ENCODE measurements at places on chromosomes 7 and 10.

- DNase-seq: no peak
Measured at GRCh38 chr7:68272507-68272906, 1275.9 kb downstream of the TYW1 start.

DNA sequence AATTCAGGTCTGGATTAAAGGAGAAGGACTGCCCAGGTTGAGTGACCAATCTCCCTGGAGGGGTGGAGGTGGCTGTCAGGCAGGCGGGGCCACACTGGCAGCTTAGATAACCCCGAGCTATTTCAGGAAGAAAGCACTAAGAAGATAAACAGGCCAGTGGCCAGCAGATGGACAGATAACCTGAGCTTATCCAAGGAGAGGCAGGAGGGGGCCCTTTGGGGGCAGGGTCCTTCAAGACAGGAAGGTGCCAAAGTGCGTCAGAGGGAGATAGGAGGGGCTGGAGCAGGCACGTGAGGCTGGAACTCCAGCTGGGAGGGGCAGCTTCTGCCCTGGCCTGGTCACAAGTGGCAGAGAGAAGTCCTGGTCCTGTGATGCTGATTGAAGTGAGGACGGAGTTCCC is 29.8 kb upstream of the PODXL start:
- DNase-seq: no peak

- DNase-seq: no peak
Measured at GRCh38 chr7:28811701-28812430, 146.3 kb downstream of the TRIL start.

DNA sequence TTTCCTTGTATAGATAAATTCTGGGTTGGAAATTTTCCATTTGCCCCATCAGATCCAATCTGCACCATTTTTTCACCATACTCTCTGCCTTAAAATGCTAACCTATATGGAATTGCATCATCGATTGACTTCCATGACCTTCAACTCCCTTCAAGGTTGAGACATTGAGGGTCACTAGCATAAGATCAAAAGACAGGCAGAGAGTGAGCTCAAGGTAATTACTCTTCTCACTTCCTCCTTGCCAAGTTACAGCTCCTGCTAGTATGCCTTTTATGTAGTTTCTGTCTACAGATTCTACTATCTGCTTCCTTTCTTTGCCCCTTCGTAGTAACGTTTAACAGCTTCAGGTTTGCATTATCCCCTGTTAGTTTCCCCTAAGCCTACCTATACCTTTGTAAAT is 1127.7 kb upstream of the LRRTM3 start:
- no peak for DNase-seq

- DNase-seq: no peak
Measured at GRCh38 chr7:17150018-17150417, 148.4 kb upstream of the AHR start.

GRCh38 chr7:156962145-156962544 is 12.6 kb downstream of the NOM1 start:
- no peak for DNase-seq

DNA sequence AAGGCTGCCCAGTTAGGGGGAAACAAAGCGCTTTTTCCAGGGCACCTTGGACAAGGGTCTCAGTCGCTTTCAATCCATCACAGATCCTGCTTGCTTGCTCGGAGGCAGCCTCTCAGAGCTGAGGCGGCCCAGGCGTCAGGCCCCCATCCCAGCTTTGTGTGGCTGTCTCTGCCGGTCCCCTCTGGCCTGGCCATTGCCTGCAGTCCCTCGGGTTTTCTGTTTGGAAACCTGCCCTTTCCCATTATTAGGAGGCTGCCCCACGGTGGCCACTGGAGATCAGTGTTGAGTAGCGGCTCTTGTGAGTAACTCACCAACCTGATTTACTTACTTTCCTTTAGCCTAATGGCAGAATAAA is 216.1 kb downstream of the GLRX3 start:
- DNase-seq: no peak

DNA sequence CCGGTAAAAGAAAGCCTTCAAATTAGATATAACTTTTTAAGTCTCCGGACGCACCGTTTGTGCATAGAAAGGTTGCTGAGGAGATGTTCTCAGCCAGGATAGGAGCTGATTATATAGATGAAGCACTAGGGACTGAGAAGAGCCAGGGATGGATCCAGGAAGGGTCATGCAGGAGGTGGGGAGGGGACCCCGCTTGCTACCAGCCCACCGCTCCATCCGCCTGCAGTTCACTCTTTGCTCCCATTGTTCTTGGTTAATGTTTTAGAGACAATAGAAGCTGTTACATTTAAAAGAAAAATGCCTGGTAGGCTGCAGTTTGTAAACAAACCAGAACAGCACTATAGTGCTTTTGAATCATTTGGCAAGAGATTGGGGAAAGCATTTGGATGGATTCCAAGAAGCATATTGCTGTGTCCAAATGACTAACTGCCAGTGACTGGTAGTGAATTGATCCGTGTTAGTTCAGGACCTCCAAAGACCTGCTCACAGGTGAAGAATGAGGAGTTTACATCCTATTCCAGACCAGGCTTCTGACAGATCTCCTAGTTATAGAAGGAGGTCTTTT is 175.9 kb upstream of the TAC1 start:
- no peak for DNase-seq

GRCh38 chr7:127683776-127684681 is 32.0 kb downstream of the SND1 start:
- no peak for DNase-seq

DNA sequence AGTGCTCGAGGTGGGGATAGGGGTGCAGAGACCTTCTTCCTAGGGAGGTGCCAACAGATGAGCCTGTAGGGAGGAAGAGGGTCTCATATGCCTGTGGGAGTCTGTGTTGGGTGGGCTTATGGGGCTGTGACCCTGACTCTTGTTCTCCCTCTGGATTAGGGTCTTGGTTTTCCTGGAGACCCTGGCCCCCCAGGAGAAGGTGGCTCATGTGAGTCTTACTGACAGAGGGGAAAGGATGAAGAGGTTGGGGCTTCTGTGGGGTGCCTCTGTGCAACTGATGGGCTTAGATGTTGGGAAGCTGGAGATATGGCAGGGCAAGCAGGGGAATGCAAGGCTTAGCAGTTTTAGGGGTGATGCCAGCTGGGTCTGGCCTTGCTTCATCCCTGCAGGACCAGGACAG is 20.2 kb upstream of the VOPP1 start:
- no peak for DNase-seq

- DNase-seq: peak; percentile 5
Measured at GRCh38 chr10:114550756-114551635, 107.1 kb downstream of the ABLIM1 start.

DNA sequence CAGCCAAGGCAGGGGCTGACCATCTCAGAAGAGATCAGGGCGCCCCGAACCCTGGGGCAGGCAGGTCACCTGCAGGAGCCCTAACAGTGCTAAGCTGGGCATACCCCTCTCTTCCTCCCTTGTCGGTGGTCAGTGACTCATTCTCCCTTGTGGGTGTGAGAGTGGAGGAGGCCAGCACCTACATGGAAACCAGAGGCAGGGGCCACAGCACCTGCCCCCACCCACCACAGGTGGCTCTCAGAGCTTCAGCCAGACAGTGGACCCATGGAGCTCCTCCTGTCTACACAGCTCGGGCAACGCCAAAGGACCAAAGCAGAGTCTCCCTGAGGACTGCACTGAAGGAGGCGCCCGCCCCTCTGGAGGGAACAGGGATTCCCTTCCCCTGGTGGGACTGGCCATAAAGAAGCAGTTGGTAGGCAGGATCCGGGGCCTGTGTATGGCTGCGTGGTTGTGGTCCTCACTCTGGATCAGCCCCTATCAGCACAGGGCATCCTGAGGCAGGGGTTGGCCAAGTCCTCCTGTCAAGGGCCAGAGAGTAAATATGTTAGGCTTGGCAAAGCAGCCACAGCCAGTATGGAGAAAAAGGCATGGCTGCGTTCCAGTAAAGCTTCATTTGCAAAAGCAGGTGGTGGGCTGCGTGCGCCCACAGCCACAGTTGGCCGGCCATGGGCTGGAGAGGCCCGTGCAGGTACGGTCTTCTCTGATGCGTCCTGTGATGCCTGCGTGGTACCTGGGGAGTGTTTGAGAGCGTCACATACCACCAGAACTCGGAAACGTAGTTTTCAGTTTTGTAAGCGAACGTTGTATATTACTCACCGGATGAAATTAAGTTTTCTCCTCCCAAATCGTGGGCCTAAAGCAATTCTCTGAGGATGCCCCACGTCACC is 198.2 kb downstream of the EBF3 start:
- DNase-seq: no peak

DNA sequence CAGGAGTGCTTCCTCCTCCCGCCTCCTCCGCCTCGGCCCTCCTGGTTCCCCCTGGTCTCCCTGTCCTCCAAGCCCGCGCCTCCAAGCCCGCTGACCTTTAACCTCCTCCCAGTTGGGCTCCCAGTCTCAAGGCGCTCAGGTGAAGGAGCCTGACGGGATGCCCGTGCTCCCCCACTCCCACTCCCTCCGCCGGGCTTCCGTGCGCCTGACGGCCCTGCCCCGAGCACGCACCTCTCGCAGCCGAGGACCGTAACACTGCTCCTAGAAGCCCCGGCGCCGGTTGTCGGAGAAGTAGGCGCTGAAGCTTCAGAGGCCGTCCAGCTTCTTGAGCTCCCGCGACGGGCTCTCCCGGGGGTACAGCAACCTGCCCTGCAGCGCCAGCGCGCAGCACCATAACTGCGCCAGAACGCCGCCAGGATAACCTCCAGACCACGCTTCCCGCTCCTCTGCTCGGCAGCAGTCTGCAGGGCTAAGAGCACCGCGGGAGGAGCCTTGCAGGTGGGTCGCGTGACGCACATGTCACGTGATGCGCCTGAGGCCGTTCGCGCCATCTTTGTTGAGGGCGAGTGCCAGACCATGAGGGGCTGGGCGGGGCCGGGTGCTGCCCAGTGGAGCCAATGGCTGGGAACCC is 71.0 kb upstream of the ZNF479 start:
- DNase-seq: no peak

GRCh38 chr7:66150471-66150870 is 35.8 kb downstream of the CRCP start:
- no peak for DNase-seq

- DNase-seq: no peak
Measured at GRCh38 chr7:40937879-40938278, 765.0 kb downstream of the INHBA start.

GRCh38 chr7:45715471-45716352 is 141.5 kb downstream of the ADCY1 start:
- DNase-seq: no peak

GRCh38 chr7:111855842-111856227 is 293.5 kb upstream of the IMMP2L start:
- no peak for DNase-seq

GRCh38 chr7:4265066-4265465 is 417.0 kb upstream of the FOXK1 start:
- no peak for DNase-seq

- DNase-seq: no peak
Measured at GRCh38 chr10:86944031-86944419, 13.4 kb downstream of the MMRN2 start.

GRCh38 chr7:107813524-107813923 is 10.5 kb upstream of the SLC26A3 start:
- no peak for DNase-seq

- no peak for DNase-seq
Measured at GRCh38 chr7:13725591-13725990, 263.9 kb downstream of the ETV1 start.

DNA sequence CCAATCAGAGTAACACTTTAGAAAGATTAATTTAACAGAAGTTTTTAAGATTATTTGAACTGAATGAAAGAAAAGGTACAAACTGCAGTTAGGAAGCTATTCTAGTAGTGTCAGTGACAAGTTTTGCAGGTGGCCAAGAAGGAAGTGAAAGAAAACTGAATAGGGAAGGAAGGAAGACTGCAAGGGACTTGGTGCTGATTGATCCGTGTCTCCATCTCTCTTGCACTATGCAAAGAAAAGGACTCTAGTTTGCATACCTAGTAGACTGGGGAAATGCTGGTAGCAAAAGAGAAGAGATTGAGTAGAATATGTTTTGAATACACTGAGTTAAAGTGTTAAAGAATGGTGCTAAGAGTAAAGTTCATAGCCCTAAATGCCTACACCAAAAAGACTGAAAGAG is 33.0 kb downstream of the OR6V1 start:
- no peak for DNase-seq

DNA sequence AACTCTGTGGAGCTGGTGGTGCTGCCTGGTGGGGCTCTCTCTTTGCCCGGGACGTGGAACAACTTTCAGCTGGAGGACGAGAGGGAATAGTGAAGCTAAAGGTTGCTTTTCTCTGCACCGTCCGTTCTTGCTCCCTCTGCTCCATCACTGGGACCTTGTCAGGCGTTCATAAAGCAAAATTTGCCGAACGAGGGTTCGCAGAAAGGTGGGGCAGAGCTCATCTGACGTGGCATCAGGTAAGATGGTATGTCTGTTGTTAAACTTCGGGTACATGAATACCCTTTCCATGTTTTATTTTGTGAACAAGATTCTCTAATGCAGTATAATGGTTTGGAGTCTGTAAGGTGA is 416 bp downstream of the BBS9 start:
- no peak for DNase-seq

- DNase-seq: no peak
Measured at GRCh38 chr7:30922596-30922995, 10.9 kb downstream of the AQP1 start.

- no peak for DNase-seq
Measured at GRCh38 chr10:132875435-132875834, 66.9 kb downstream of the CFAP46 start.

GRCh38 chr7:38833329-38833728 is 75.7 kb downstream of the VPS41 start:
- DNase-seq: no peak

GRCh38 chr7:107591421-107591820 is 11.4 kb downstream of the BCAP29 start:
- DNase-seq: no peak

DNA sequence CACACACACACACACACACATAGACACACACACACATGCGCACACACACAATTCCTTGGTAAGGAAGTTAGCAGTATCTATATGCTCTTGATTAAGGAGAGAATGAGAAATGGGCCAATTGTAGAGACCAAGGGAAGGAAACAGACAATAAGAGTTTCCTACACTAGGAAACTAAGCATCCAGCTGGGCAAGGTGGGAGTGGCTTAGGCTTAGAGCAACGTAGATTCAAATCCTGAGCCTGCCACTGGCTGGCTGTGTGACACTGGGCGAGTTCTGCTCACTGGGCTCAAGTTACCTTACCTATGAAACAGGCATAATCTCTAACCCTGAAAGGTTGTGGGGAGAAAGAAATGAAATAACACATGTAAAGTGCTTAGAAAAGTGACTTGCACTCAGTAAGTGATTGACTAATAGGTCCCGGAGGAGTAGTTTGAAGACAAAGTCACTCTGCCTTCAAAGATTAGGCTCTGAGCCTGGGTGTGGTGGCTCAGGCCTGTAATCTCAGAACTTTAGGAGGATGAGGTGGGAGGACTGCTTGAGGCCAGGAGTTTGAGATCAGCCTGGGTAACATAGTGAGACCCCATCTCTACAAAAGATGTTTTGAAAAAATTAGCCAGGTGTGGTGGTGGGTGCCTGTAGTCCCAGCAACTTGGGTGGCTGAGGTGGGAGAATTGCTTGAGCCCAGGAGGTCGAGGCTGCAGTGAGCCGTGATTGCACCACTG is 701.4 kb downstream of the PARD3 start:
- no peak for DNase-seq

GRCh38 chr10:131078131-131078881 is 233.2 kb downstream of the TCERG1L start:
- no peak for DNase-seq

- DNase-seq: no peak
Measured at GRCh38 chr7:63080406-63080805, 918.2 kb upstream of the ZNF722 start.
